ENCODE measurements at places on chromosomes 3 and 15. TPM values are rescaled to one million over a fixed set of nuclear protein-coding genes. Genes with fewer than 3 reads are reported as not detected.

ACKR2 gene
- 2.6 TPM for polyA plus RNA-seq

ANKRD34C gene
- polyA plus RNA-seq = 0.09 TPM

DNA sequence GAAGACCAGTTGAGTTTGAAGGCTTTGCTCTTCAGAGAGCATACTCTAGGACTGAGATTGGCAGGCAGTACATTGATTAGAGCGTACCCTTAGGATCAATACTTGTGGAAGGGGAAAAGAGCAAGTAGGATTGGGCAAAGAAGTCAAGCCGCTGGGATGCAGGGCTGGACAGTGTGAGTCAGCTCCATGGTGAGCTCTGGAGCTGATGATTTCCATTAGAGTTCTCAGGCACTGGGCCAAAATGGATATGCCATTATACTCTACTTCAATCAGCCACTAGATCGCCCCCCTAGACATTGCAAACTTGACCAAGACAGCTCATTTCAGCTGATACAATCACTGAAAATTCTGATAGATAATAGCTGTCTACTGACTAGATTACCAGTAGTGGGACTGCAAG, 432.7 kb upstream of the ALCAM start:
- DNase-seq = no peak

DNA sequence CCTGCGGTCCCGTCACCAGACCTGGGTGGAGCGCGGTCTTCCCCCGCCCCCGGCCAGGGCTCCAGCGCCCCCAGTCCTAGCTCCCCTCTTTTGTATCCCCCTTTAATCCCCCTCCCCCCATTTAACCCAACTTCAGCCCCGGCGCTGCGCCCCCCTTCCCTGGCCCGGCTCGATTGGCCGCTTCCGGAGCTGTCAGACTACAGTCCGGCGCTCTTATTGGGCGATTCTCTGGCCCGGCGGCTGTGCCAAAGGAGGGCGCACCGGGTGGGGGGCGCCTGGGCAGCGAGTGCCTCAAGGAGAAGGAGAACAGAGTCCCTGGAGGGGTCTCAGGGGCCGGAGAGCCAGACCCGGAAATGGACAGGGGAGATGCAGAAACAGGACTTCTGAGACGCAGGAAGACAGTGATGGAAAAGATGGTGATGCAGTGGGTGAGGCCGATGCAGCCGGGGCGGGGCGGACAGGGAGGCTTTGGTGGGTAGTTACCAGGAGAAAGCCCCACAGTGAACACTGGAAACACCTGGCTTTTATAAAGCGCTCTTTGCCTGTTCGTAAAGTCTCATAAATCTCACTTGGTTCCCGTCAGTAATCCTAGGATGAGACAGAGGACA, 1.2 kb upstream of the ADCY5 start:
- DNase-seq = no peak

All from right renal pelvis (tissue), 4 donors.